ENCODE measurements at places on chromosomes 3 and 15. TPM values are rescaled to one million over a fixed set of nuclear protein-coding genes. Genes with fewer than 3 reads are reported as not detected.

Gene PRR23A
- not detected for total RNA-seq

Gene ADCY5
- total RNA-seq: not detected

Gene MESP1
- total RNA-seq: not detected

Gene OXTR
- 0.52 TPM for total RNA-seq

Gene TMEM207
- total RNA-seq: not detected

Gene CCDC54
- total RNA-seq: not detected

Gene CLDN18
- total RNA-seq: under 0.01 TPM

Gene LMOD3
- not detected for total RNA-seq

Gene EFL1
- total RNA-seq: 10.8 TPM

Gene AGBL1
- under 0.01 TPM for total RNA-seq

Gene RAB27A
- total RNA-seq: 16.5 TPM

Gene IQCF5
- not detected for total RNA-seq

Gene TTLL13
- 0.31 TPM for total RNA-seq

Gene CA12
- total RNA-seq: not detected

Gene GOLGA8T
- total RNA-seq: not detected

Gene GOLGA6L10
- 1.4 TPM for total RNA-seq

Gene SNTN
- total RNA-seq: not detected

Gene CKMT1A
- total RNA-seq: not detected

Gene GRK7
- total RNA-seq: 0.10 TPM

Gene EFCC1
- 0.10 TPM for total RNA-seq

Gene GOLGA8M
- total RNA-seq: 1.2 TPM

Gene ETV5
- total RNA-seq: 0.42 TPM

Gene CIB2
- 1.9 TPM for total RNA-seq

Gene MNS1
- not detected for total RNA-seq

Gene RSL24D1
- 190 TPM for total RNA-seq

Gene FBN1
- 0.52 TPM for total RNA-seq

Gene PPP2R3A
- total RNA-seq: 0.52 TPM

Data from mononuclear cell (primary cell).